ENCODE measurements at places on chromosomes 4 and X.

DNA sequence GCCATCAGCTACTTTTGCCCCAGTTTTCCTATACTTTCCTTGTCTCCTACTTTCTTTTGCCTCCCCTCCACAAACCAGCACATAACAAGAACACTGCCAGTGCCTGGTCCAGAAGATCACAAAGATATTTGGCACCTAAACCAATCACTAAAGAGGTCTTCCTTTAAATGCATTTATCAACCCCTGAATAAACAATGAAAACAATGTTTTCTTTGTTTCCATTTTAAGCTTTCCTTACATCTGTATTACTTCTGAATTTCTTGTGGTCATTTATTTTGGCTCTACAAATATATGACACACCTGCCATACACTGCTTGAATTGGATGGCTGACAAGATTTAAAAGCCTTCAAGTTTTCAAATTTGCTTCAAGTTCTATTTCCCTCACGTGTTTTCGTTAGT, 43.9 kb downstream of the MBNL3 start:
- DNase-seq: no peak

GRCh38 chr4:26468977-26469376, 21.3 kb downstream of the CCKAR start:
- DNase-seq: no peak

DNA sequence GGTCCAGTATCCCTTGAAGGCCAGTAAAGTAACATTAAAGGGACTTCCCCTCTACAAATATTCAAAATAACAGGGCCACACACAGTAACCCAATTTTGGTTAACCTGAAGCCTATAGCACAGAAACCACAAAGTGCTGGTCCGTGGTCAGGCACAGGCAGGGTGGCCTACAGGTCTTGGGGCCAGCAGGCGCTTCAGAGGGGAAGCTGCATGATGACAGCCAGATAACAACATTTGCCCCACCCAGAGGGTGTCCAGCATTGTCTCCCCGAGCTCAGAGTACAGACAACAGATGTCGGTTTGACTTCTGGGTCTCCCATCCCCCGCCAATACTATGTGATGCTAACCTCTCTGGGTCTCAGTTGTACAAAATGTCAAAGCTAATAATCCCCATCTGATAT, 51.1 kb downstream of the SH3KBP1 start:
- no peak for DNase-seq

DNA sequence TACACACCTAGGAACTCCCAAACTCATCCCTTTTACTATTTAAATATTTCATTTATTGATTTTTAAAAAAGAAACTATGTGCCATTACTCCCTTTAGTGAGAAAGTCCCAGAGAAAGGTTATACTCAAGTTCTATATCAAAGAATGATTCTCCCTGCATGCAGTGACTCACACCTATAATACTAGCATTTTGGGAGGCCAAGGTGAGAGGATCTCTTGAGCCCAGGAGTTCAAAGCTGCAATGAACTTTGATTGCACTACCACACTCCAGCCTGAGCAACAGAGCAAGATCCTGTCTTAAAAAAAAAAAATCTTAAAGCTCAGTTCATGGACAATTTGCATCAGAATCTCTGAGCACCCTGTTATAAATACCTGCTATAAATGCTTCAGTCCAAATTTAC, 9.2 kb upstream of the RBPJ start:
- DNase-seq: no peak

DNA sequence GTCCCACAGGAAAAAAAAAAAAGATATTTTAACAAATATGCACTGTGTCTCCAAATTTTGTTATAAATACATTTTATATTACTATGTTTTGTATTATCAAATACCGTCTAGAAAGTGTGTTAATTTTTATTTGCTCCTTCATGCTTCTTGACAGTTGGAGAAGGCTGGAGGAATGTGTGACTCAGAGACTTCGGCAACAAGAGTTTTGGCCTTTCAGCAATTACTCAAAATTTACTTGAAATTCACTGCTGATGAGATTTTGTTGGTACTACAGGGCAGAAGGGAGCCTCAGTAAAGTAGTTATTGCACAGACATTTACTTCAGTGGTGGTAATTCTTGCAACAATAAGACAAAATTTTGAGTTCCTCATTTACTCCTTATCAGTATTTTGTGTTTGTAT, 2164.0 kb downstream of the PCDH7 start:
- no peak for DNase-seq

Measured in NCI-H146 (cell line).